ENCODE measurements at places on chromosomes 4 and X.

DNA sequence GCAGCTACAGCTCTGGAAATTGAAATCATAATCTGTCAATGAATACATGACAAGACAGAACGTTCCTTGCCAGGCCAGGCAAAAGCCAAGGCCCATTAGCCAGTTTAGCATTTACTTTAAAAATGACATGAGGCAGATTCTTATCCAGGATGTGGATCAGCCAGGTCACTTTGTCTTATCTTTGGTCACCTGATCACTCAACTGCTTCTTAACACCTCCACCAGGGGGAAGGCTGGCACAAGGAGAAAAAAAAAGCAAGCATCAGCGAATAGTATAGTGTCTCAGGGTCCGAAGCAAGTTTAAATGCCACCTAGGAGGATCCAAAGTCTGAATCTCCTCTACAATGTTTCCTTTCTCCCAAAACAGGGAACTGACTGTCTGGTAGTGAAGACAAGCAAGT lies 18.8 kb downstream of the ATP1B4 start:
- H3K27ac ChIP-seq = no peak overlapping the region
- peaks cover 9% of the 10 kb centered on the region for H3K4me1 ChIP-seq
- no peak overlapping the region for H3K4me3 ChIP-seq
- peak; percentile 20 for DNase-seq
- H3K27me3 ChIP-seq = peaks cover 10% of the 10 kb centered on the region
- no peaks in the 10 kb centered on the region for H3K36me3 ChIP-seq

- H3K27ac ChIP-seq = no peak overlapping the region
- H3K4me1 ChIP-seq = no peaks in the 10 kb centered on the region
- no peak overlapping the region for H3K4me3 ChIP-seq
- H3K36me3 ChIP-seq = no peaks in the 10 kb centered on the region
- no peak for DNase-seq
- no peaks in the 10 kb centered on the region for H3K27me3 ChIP-seq
Measured at GRCh38 chrX:55787727-55788126, 70.2 kb downstream of the RRAGB start.

- H3K4me1 ChIP-seq = no peaks in the 10 kb centered on the region
- H3K27me3 ChIP-seq = no peaks in the 10 kb centered on the region
- H3K36me3 ChIP-seq = no peaks in the 10 kb centered on the region
- no peak overlapping the region for H3K4me3 ChIP-seq
- no peak for DNase-seq
Measured at GRCh38 chr4:132504438-132504837, 644.7 kb upstream of the PCDH10 start.

DNA sequence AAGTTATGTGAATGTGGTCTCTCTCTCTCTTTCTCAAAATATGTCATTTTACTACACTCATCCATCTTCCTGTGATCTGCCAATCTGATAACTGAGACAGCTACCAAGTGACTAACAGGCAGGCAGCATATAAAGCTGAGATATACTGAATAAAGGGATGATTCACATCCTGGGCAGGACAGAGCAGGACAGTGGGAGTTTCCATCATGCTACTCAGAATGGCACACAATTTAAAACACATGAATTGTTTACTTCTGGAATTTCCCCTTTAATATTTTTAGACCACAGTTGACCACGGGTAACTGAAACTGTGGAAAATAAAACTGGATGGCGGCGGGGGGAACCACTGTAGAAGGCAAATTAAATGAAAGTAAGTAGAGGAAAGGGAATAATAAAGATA lies 58.6 kb upstream of the DCTD start:
- no peak overlapping the region for H3K4me3 ChIP-seq
- DNase-seq = no peak
- H3K27ac ChIP-seq = no peak overlapping the region
- H3K36me3 ChIP-seq = no peaks in the 10 kb centered on the region

- H3K4me3 ChIP-seq = no peak overlapping the region
- H3K27ac ChIP-seq = no peak overlapping the region
- H3K36me3 ChIP-seq = no peaks in the 10 kb centered on the region
- H3K27me3 ChIP-seq = peaks cover 74% of the 10 kb centered on the region
Measured at GRCh38 chr4:183906739-183907651, 1.9 kb downstream of the STOX2 start.

DNA sequence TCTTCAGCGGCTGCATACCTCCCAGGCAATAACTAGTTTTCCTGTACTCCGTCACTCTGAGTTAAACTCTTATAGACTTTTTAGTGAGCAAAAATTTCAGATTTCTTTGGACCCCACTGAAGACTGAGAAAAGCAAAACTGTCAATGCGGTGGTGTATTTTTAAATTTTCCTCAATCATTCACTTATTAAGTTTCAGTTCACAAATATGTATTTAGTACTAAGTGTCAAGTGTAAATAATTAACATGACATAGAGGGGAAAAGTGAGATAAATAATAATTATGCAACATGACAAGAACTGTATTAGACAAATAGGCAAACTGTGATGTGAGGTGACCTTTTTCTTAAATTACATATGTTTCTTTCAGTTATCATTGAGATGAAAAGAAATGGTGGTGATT lies 124.4 kb downstream of the NAF1 start:
- no peaks in the 10 kb centered on the region for H3K36me3 ChIP-seq
- H3K27me3 ChIP-seq = no peaks in the 10 kb centered on the region
- no peaks in the 10 kb centered on the region for H3K4me1 ChIP-seq
- no peak overlapping the region for H3K27ac ChIP-seq
- DNase-seq = no peak
- H3K4me3 ChIP-seq = no peak overlapping the region

DNA sequence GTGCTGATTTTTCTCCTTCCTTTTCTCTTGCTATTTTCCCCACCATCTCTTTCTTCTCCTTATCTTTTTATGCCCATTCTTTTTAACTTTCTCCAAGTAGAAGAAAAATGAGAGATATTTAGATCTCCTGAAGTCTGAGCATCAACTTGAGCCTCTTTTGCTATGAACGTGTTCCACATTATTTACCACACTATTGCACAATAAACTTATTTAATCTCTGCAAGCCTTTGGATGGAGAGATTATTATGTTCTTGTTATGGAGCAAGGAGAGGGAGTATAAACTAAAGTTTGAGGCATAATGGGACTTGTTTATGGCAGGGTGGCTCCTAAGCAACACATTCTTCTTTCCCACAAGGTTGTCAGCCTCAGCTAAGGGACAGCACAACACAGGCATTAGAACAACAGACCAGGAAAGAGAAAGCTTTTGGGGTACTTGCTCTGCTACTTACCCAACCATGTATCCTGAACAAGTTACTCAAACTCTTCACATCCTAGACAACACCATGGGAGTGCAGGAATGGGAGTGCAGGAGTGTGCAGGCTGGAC lies 365.5 kb upstream of the BOD1L1 start:
- H3K27ac ChIP-seq = no peak overlapping the region
- H3K4me1 ChIP-seq = no peaks in the 10 kb centered on the region
- H3K36me3 ChIP-seq = no peaks in the 10 kb centered on the region
- DNase-seq = no peak
- no peaks in the 10 kb centered on the region for H3K27me3 ChIP-seq
- no peak overlapping the region for H3K4me3 ChIP-seq

- peaks cover 6% of the 10 kb centered on the region for H3K27me3 ChIP-seq
- H3K4me1 ChIP-seq = no peaks in the 10 kb centered on the region
- H3K27ac ChIP-seq = no peak overlapping the region
- H3K4me3 ChIP-seq = no peak overlapping the region
- DNase-seq = no peak
Measured at GRCh38 chr4:40648131-40648530, 18.5 kb upstream of the RBM47 start.

GRCh38 chrX:55260806-55261205 lies 3.9 kb downstream of the PAGE3 start:
- no peak for DNase-seq
- H3K27me3 ChIP-seq = peaks cover 2% of the 10 kb centered on the region
- H3K27ac ChIP-seq = no peak overlapping the region

- peaks cover 18% of the 10 kb centered on the region for H3K36me3 ChIP-seq
- H3K4me3 ChIP-seq = peak within 1 kb of the TSS; percentile 77
- no peaks in the 10 kb centered on the region for H3K27me3 ChIP-seq
- peak; percentile 61 for DNase-seq
- peaks cover 40% of the 10 kb centered on the region for H3K4me1 ChIP-seq
Measured at GRCh38 chrX:154486396-154487207, at the start of gene UBL4A. Gene UBL4A, minus strand, starts transcription at chrX:154486615. Its CDS starts 31 bp downstream, at chrX:154486584.

GRCh38 chr4:169330095-169330494 lies 59.3 kb upstream of the SH3RF1 start:
- H3K27me3 ChIP-seq = no peaks in the 10 kb centered on the region
- H3K27ac ChIP-seq = no peak overlapping the region
- no peaks in the 10 kb centered on the region for H3K36me3 ChIP-seq

GRCh38 chr4:188297873-188298272 lies 158.6 kb downstream of the TRIML1 start:
- no peak overlapping the region for H3K27ac ChIP-seq
- H3K27me3 ChIP-seq = no peaks in the 10 kb centered on the region
- H3K4me1 ChIP-seq = no peaks in the 10 kb centered on the region
- no peak for DNase-seq
- H3K36me3 ChIP-seq = no peaks in the 10 kb centered on the region

- H3K27me3 ChIP-seq = peaks cover 11% of the 10 kb centered on the region
- no peak overlapping the region for H3K27ac ChIP-seq
- H3K36me3 ChIP-seq = no peaks in the 10 kb centered on the region
- H3K4me3 ChIP-seq = no peak overlapping the region
Measured at GRCh38 chr4:78581618-78582017, 30.0 kb downstream of the ANXA3 start.

DNA sequence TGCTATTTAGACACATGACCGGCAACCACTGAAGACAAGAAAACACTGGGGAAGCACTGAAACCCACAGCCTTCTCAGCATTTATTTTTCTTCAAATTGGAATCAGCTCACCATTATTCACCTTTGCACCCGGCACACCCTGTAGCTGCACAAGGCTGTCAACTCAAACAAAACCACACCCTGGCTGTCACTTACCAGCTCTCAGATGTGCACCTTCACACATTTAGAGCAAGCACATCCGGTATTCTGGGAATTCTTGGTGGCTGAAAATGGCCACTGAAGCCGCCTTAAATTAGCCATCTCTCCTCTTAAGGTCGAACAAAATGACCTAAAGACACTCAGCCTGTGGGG lies 5.9 kb downstream of the ZFYVE28 start:
- H3K27ac ChIP-seq = peak overlapping the region; percentile 98
- H3K27me3 ChIP-seq = no peaks in the 10 kb centered on the region
- peaks cover 84% of the 10 kb centered on the region for H3K4me1 ChIP-seq
- peaks cover 3% of the 10 kb centered on the region for H3K36me3 ChIP-seq

- H3K4me3 ChIP-seq = no peak overlapping the region
- no peak for DNase-seq
- no peaks in the 10 kb centered on the region for H3K4me1 ChIP-seq
- no peaks in the 10 kb centered on the region for H3K36me3 ChIP-seq
- no peaks in the 10 kb centered on the region for H3K27me3 ChIP-seq
- H3K27ac ChIP-seq = no peak overlapping the region
Measured at GRCh38 chr4:169208516-169208915, 62.2 kb downstream of the SH3RF1 start.

- no peak for DNase-seq
- H3K36me3 ChIP-seq = peaks cover 30% of the 10 kb centered on the region
- H3K4me1 ChIP-seq = peaks cover 5% of the 10 kb centered on the region
- no peak overlapping the region for H3K4me3 ChIP-seq
Measured at GRCh38 chrX:118679290-118679689, 48.1 kb upstream of the IL13RA1 start.

GRCh38 chrX:16930392-16930791 lies 16.1 kb upstream of the REPS2 start:
- H3K27ac ChIP-seq = no peak overlapping the region
- no peaks in the 10 kb centered on the region for H3K36me3 ChIP-seq
- DNase-seq = no peak
- peaks cover 2% of the 10 kb centered on the region for H3K27me3 ChIP-seq
- no peak overlapping the region for H3K4me3 ChIP-seq
- H3K4me1 ChIP-seq = no peaks in the 10 kb centered on the region

DNA sequence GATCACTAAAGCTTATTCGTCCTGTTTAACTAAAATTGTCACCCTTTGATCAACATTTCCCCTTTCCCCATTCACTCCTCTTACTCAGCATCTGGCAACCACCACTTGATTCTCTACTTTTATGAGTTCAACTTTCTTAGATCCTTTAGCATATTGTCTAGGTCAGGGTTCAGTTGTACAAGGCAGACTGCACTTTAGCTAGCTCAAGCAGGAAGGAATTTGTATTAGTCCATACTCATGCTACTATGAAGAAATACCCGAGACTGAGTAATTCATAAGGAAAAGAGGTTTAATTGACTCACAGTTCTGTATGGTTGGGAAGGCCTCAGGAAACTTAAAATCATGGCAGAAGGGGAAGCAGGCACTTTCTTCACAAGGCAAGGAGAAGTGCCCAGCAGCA lies 44.3 kb downstream of the TASL start:
- no peak for DNase-seq
- no peak overlapping the region for H3K27ac ChIP-seq
- H3K36me3 ChIP-seq = no peaks in the 10 kb centered on the region
- no peaks in the 10 kb centered on the region for H3K27me3 ChIP-seq
- H3K4me3 ChIP-seq = no peak overlapping the region

All from activated CD4-positive, alpha-beta memory T cell treated with anti-CD3 and anti-CD28 coated beads, Interleukin-2, amount 10 ng/mL, durations not matched to agents 7 days and 5 days (primary cell).